ENCODE measurements at places on chromosomes 11 and 22.

- DNase-seq: no peak
These were observed 42.9 kb upstream of the NFAM1 start for GRCh38 chr22:42475122-42475521.

- DNase-seq: no peak
These were observed 25.0 kb downstream of the RAB30 start for GRCh38 chr11:83046621-83047172.

- DNase-seq: peak; percentile 41
These were observed 12.2 kb downstream of the BCL9L start for GRCh38 chr11:118913411-118914125.

DNA sequence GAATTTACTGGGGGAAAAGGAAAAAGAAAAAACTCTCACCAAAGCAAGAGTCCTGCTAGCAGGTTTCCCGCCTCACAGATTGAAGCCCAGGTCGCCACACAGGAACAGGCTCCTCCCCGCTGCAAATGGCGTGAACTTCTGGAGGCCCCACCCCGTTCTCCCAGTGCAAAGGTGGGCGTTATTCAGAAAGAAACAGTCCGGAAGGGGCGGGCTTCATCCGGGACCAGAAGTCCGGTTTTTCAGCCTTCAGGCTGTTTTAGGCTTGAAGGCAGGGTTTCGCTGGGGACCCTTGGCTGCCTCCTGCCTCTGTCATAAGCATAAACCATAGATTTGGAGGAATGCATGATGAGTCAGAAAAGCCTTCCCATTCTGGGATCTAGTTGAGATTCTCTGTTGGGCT, 148.3 kb upstream of the POU2AF2 start:
- peak; percentile 70 for DNase-seq

DNA sequence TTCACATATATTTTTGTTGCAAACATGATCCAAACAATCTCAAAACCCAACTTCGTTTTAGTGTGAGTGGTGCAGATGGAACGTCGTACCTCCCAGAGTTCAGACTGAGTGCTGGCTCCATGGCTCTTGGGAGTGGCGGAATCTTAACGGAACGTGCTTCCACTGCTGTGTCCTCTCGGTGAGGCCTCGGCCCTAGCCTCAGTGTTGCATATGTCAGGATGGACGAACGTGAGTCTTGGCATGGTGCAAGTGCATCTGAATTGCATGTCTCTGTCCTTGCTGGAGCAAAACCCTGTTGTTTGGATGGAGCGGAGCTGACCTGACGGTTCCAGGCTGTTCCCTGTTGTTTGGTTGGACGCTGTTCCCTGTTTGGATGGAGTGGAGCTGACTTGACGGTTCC, 306.8 kb downstream of the TBC1D22A start:
- DNase-seq: no peak

- no peak for DNase-seq
These were observed 673.3 kb downstream of the CNTN5 start for GRCh38 chr11:99693941-99694492.

DNA sequence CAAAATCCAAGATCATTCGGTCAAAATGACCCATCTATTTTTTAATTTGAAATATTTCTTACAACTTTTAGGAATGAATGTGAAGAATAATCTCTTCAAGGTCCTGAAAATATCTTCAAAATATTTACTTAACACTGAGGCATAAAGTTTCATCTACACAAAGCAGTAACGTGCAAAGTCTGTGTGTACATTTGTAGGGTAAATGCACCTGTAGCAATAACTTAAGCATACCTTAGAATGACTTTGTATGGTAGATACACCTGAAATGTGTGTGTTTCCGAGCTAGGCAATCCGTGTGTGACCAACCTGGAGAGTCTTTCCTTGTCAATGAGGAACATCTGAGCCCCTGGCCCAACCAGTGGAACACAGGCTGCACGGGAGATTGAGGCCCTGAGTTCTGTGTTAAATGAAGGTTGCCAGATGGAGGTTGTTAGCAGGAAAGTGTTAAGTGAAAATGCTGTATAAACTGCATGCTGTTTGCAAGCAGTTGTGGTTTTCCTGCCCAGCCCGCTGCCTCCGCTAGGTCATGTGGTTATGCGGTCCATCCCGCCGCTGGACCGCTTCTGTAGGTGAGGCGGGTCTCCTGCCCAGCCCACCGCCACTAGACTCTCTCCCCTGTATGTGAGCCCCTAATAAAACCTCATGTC, 7.6 kb upstream of the CTR9 start:
- DNase-seq: no peak

DNA sequence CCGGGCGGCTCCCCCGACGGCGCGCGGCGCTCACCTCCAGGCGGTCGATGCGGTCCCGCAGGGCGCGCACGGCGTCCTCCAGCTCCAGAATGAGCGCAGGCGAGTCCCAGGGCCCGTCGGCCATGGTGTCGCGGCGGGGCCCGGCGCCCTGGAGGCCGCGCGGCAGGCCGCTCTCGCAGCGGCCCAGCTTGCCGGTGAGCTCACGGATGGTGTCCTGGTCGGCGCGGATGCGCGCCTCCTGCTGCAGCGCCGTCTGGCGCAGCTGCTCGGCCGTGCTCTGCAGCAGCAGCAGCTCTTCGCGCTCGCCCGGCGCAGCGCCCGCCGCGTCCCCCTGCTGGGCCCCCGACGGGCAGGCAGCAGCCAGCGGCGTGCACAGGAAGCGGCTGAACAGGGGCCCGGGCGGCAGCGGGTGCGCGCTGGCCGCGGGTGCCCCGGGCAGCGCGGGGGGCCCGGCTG, 599 bp downstream of the NPTXR start:
- DNase-seq: peak; percentile 87

DNA sequence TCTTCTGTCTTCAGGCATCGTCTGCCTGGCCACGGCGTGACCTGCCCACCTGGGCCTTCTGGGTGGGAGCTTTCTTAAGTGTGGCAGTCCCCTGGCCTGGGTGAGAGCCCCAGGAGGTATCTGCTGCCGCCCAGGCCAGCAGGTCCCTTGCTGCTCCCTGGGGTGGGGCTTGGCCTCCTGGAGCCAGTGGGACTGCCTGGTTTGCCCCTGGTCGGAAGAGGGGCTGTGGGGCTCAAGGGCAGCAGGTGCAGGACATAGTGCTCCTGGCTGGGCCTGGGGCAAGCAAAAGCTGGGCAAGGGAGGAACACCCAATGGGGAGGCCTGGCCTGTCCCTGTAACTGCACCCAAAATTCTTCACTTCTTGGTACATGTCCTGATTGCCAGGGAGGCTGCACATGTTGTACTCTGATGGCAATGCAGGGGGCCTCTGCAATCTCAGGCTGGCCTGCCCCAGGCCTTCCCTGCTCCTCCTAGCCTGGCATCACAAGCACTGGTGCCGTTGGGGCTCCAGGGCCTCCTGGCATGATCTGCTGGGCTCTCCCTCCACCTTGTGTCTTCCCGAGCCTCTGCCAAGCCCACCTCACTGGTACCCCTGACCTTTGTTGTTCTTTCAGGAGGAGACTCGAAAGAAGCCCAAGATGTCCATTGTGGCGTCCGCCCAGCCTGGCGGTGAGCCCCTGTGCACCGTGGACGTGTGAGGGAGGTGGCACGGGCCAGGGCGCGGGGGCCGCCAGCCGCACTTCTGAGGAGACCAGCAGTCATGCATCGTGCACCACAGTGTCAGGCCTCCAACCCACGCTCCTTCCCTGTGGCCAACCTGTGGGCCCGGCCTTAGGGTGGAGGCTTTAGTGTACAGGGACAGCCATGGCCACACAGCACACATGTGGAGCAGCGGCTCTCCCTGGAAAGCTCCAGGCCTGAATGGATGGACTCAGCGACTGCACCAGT, 6.2 kb upstream of the RANBP1 start:
- DNase-seq: no peak

GRCh38 chr11:130199792-130200191, 40.2 kb downstream of the ST14 start:
- DNase-seq: no peak

DNA sequence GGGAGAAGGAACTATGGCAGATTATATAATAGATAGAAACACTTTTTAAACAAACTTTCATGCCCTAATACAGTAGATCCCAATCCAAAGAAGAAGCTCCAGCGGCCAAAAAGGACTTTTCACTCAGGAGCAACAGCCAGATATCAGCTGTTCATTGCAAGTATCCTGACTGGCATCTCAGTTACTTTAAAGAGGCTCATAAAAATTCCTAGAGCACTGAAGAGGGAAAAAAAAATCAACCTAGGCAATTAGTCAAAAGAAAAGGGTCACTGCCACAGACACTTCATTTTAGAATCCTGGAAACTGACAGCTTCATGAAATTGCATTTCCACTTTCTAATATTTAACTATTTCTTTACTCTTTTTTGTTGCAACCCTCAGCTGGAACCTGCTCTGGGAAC, 170.6 kb upstream of the SOX6 start:
- DNase-seq: no peak

DNA sequence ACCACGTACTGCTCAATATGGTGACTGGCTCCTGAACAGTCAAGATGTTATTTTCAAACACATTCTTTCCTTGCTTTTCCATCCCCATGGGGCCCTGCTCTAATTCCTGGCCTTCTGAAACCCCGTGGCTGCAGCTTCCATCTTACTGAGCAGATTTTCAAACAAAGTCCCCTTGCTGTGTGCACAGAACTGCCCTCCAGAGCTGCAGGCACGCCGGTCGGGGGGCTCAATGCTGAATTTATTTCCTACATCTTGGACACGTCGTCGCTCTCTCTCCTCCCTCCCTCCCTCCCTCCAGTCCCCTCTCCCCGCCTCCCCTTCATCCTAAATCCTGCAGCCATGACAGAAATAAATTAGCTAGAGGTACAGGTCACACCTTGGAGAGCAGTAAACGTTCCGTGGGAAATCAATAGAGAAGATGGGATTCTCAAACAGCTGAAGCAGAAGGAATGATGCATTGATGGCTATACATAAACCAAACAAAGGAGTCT, 243.1 kb upstream of the BLID start:
- peak; percentile 29 for DNase-seq

DNA sequence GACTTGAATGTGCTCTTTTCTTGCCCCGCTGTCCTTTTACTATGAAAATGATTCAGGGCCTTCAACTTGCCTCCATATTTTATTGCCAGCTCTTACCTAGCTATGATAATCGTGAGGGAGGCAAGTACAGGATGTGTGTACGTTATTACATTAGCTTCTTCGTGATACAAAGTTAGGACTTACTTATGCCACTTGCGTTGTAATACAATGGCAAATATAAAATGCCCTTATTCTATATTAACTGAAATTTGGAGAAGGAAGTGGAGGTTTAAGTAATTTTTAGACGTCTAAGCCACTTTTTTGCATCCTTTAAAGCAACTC, 10.8 kb upstream of the CCT8L2 start:
- no peak for DNase-seq

DNA sequence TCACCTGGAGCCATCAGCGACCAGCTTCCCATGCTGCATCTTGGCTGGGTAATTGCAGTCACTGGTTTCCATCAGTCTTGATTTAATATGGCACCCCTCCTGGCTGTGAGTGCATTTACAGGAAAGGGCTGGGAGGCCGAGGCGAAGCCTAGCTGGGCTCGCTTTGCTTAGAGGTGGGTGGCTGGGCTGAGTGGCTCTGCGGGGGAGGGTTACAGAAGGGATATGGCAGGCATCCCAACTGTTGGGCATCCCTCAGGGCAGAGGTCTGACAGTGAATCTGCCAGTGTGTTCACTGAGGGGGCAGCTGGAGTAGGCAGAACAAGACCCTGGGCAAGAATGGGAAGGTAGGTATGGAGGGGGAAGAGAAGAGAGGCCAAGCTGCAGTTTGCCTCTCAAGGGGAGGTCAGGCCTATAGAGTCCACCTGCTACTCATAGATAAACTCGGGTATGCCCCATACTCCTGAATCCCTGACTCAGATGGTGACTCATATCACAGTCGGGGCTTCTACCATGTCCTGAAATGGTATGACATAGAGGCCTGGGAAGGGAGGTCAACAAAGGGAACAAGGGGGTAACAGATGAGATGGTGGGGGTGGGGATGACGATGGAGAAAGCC, 77.5 kb upstream of the PHOX2A start:
- DNase-seq: no peak

DNA sequence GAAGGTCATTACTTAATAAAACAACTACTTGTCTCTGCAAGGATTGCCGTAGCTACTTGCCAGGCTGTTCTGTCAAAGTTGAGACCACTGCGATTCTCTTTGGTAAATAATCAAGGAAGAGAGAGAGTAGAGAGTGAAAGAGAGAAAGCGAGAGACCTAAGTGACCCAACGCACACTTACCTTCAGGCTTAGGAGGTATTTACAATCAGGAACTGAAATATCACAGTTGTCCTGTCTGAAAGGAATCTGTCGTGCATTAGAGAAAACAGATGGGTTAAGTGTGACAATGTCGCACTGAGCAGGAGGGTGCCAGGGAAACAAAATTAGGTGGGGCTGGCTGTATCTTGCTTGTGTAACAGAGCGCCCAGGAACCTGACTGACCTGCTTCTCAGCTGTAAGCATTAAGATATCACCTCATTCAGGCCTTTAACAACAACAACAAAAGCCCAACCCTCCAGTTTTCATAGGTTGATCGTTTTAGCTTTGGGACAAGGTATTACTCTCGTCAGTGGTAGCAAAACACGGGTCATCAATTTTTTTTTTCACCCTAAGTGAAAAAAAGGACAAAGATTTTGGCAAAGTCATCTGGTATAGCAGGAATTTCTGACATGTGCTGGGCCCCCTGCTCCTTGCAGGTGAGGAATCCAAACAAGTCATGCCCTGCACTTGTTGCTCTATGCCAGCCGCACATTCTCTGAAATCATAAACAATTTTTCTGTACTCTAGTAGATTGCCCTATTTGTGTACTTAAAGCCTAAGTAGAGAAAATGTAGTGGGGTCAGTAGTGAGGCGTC, at the start of gene MUC15:
Gene MUC15 (minus strand): TSS at position 403 of the 794 bp plus-strand sequence. CDS start 5,169 bp downstream, outside the sequence.
- no peak for DNase-seq

GRCh38 chr11:134522782-134523570, 110.9 kb upstream of the B3GAT1 start:
- DNase-seq: no peak

GRCh38 chr11:78715639-78716311, 141.1 kb upstream of the NARS2 start:
- DNase-seq: peak; percentile 28

GRCh38 chr11:98561877-98562395, 458.8 kb upstream of the CNTN5 start:
- DNase-seq: no peak

GRCh38 chr22:37182949-37183245, 5.2 kb downstream of the C1QTNF6 start:
- no peak for DNase-seq

DNA sequence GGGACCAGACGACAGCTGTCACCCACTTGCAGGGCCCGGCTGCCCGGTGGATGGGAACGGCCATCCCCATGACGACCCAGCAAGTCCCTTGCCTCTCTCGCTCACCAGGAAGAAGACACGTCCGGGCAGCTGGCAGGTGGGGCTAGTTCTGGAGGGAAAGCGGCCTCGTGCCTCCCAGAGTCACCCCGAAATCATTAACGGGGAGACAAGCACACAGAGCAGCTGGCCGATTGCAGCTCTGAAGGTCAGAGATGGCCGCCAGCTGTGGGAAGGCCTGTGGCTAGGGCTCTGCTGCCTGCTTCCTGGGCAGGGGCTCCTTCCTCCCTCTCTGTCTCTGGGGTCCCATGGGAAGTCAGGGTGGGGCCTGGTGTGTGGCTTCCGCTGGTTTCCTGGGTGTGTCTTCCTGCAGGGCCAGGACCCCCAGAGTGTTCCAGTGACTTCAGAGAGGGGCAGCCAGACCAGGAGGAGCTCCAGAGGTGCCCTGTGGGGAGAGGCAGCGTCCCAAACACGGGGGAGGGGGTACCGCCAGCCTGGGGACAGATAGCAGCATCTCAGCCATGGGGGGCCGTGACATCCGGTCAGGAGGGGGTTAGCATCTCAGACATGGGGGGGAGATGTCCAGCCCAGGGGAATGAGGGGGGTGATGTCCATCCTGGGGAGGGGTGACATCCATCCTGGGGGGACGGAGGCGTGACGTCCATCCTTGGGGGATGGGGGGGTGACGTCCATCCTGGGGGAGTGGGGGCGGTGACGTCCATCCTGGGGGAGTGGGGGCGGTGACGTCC, 114.9 kb downstream of the KCNQ1 start:
- peak; percentile 20 for DNase-seq

GRCh38 chr11:96062134-96062533, 138.2 kb upstream of the MTMR2 start:
- DNase-seq: no peak
